ENCODE measurements at places on chromosomes 16 and 17.

- no peak for DNase-seq
Measured at GRCh38 chr17:75517297-75517865, 1.1 kb downstream of the TSEN54 start.

- DNase-seq = no peak
Measured at GRCh38 chr17:52025236-52025635, 133.3 kb downstream of the CA10 start.

DNA sequence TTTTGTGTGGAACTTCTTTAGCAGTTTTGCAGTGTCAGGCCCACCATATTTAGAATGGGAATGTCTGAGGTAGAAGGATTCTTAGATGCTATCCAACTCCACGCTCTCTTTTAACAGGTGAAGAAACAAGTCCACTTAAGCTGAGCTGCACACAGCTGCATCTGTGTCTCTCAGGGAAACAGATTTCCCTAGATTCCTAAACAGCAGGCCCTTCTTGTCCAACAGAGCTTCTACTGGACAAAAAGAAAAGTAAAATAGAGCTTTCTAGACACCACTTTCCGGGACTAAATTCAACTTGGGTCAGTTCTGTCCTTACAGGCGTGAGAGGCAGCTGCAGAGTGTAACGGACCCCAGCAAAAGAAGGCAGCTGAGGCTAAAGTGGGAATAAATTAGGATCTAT is 51.7 kb downstream of the SNX11 start:
- DNase-seq = no peak

- no peak for DNase-seq
Measured at GRCh38 chr16:67238806-67239470, 8.3 kb downstream of the FHOD1 start.

DNA sequence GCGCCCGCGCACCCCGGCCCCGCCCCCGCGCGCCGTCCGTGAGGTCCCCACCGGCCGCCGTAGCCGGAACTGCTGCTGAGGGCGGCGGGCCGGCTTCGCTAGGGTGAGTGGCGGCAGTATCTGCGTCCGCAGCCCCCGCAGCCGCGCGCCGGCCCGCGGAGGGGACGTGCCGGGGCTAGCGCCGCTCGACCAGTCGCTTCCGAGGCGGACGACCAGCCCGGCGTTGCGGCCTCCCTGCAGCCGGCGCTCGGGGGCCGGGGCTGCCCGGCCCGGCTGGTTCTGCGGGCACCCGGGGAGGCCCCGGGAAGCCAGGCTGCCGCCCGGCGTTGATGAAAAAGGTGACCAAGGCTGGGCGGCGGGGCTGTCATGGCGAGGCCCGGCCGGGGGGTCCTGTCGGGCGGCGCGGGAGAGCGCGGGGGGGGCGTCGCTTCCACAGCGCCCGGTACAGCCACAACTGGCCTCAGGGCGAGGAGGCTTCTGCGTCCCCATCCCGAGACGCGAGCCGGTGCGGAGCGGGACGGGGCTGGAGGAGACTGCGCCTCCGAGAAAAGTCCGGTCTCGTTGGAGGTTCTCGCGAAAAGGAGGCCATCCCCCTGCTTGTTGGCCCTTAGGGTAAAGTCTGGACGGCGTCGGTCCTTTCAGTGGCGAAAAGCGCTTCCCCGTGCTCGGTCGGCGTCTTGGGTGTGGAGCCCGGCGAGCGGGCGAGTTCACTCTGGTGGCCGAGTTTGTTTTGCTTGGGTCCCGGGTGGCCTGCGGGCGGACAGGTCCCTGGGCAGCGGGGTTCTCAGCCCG is at the start of gene CRAMP1:
TSS of gene CRAMP1 (plus strand) at position 41 of the 792 bp plus-strand sequence. CDS start 2,280 bp downstream, outside the sequence.
- DNase-seq = no peak

DNA sequence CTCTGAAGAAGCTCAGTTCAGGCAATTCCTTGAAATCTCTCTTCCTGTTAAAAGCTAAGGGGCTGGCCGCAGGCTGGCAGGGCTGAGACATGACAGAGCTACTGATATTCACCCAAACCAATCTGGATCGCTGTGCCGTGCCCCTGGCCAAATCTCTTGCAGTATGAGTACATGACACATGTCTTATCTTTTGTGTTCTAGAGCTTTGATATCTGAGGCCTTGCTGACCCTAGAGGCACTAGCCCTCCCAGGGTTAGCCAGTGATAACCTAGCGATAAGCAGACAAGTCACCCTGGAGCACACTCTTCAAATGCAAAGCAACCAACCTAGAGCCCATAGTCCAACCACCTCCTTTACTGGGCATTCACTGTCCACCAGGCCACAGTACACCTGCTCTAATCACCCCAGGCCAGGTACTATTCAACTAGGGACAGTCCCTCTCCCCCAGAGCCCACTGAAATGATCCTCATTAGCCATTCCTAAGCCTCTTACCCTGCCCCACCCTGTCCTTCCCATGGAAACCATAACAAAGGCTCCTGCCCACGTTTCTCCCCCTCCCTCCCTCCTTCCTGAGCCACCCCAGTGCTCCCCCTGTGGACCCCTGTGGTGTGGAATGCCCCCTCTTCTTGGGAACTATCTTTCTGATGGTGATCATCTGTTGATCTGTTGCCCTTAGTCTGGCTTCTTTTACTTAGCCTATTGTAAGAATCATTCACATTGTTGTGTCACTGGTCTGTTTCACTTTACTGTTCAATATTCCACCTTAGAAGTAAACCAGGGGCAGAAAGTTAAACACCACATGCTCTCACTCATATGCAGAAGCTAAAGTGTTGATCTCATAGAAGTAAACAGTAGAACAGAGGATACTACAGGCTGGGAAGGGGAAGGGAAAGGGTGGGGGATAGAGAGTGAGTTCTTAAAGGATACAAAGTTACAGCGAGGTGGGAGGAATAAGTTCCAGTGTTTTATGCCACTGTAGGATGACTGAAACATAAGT is 52.5 kb downstream of the TEKT5 start:
- DNase-seq = no peak

DNA sequence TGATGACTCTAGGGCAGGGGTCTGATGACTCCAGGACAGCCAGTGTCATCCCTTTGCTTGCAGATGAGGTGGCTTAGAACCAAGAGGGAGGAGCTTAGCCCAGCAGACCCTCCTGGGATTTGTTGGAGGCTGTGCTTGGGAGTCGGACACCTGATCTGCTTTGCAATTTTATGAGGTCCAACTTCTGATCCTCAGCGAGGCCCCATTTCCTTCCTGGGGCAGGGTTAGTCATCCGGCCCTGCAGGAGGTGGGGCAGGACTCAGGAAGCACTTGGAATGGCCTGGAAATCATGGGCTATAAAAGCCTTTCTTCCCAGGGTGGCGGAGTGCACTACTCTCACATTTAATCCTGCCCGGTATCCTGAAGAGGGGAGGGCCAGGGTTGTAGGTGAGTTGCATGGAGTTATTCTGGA is 168.5 kb downstream of the MSI2 start:
- DNase-seq = no peak

DNA sequence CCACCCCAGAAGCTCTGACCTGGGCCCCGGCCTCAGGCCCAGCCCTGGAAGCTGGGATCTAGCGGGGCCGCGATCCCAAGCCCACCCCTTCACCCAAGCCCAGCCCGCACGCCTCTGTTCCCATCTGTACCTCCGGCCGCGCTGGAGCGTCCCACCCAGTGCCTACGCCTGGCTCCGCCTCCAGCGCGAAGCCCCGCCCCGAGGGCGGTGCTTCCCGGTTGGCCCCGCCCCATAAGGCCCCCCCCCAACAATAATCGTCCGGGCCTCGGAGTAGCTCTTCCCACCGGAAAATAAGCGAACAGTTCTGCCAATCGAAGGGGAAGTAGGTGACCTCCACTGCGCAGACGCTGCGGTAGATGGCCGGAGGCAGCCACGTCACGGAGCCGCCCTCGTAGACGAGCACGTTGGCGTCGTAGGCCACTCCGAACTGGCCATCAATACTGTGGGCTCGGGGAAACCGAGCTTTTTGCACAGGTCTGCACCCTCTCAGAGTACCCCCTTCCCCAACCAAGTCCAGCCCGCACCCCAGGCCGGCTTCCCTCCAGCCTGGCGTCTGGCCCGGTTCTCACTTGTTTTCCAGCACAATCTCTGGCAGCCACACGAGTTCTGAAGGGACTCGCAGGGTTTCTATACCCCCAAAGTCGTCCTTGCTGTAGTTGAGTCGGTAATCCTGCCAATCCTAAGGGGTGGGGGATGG is 1.1 kb downstream of the CHRNE start:
- no peak for DNase-seq

Measured in bone marrow (tissue), 2 donors.